CD4-positive, alpha-beta T cell treated with Interferon alpha-2 for 1 hour (primary cell): ENCODE measurements at places on chromosomes 4 and X.

DNA sequence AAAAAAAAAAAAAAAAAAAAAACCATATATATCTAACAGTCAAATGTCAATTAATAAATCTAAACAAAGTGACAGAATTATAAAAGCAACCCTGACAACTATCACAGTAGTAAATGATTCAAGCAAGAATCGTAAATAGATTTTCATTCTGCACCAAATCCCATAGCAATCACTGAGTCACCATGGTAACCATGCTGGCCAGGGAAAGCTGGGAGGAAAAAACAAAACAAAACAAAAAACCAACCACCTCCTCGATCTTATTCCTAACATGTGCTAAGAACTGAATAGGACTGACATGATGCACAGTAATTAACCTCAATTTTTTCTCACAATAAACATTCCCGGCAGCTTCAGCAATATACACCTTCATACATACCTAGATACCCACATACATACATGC, 30.6 kb upstream of the RAB40A start:
- no peak for DNase-seq

- no peak for DNase-seq
These were observed 35.5 kb downstream of the NCAPG start for GRCh38 chr4:17846266-17846665.

GRCh38 chr4:7649741-7650531, 215.2 kb upstream of the PSAPL1 start:
- DNase-seq = peak; percentile 65

GRCh38 chrX:23333842-23334520, 668 bp upstream of the PTCHD1 start:
- DNase-seq = no peak

DNA sequence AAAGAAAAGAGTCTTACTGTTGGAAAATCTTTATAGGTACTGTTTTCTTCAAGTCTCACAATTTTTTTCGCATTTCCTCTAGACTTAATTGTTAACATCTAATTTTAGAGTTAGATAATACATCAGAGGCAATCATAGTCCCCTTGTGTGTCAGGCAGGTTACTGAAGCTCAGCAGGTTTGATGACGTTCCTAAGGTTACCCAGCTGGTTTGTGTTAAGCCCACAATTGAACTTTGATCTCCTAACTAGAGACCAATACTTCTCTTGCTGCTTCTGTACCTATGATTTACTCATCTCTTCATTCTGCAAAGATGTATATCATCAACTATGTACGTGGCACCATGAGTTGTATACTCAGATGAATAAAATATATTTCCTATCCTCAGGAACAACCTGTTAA, 131.6 kb upstream of the STIM2 start:
- no peak for DNase-seq

DNA sequence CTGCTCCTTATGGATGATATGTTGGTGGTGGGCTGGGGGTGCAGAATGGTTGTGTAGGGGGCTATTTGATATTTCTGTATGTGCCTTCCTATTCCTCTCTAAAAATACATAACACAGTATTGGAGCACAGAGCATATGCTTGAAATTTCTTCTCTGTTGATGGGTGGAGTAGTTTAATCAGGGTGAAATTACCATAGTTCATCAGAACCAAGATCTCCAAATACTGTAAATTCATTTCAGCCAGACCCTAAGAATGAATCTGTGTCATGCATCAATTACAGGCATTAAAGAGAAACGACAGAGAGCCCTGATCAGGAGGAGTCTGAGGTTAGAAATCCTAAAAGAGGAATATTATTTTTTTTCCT, 25.1 kb upstream of the CCDC149 start:
- no peak for DNase-seq

DNA sequence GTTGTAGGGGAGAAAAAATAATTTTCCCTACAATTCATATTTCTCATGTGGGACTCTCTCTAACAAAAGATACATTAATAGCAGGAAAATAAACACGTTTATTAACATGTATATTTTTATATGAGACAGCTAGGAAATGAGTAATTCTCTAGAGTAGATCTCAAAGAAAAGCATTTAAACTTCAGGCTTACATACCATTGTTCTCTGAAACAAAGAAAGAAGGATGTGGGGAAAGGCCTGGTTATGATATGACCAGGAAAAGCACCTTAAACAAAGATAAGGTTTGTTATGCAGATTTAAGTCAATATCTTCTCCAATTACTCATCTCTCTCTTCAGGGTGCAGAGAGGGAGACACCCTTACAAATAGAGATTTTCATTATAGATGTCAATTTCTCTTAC, 131.3 kb downstream of the SLC7A11 start:
- no peak for DNase-seq

DNA sequence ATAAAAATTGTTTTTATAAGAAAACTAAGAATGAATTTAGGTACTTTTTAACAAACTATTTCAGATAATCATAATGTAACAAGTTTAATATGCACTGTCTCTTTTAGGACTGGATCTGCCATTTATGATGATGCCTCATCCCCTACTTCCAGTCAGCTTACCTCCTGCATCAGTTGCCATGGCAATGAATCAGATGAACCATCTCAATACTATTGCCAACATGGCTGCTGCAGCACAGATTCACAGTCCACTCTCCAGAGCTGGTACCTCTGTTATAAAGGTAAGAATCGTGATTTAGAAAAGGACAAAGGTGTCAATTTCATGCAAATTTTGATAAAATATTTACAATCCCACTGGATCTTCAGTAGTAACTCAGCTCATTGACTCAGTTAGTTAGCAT, 566.2 kb downstream of the DACH2 start:
- DNase-seq = no peak

DNA sequence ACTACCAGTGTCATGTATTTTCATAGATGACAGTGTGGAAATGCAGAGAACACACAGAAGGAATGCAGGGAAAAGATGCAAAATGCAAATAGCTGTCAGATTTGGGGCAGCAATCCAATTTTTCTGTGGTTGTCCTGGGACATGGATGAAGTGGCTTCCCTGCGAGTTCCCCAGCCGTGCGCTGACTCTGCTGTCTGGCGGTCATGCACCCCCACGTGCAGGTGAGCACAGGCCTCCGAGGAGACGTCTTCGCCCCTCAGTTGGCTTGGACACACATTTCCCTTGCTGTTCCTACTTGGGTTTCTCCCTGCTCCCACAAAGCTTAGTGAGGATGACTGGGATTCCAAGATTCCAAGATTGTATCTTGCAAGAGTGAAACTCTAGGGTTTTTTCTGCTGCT, 24.4 kb downstream of the BLOC1S4 start:
- no peak for DNase-seq

- no peak for DNase-seq
These were observed 3.5 kb downstream of the SPINK2 start for GRCh38 chr4:56817840-56818491.

DNA sequence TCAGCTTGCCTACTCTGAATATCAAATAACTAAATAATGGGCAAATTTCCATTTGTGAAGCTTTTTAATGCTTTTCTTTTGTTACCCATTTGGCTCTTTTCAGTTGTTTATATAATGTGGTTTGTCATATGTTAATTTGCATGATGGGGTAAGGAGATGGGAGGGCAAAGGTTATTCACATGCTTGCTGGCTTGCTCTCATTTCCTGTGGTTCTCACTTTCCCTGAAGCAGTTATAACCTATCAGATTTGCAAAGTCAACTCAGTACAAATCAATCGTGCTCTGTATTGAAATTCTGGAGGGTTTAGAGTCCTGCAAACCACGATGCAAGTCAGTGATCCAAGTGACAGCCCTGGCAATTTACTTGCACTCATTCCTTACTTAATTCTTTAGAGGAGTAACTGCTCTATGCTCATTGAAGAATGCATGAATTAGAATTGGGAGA, 711.2 kb downstream of the ADGRL3 start:
- DNase-seq = no peak

- no peak for DNase-seq
These were observed 165.5 kb downstream of the HS3ST1 start for GRCh38 chr4:11263208-11263607.

DNA sequence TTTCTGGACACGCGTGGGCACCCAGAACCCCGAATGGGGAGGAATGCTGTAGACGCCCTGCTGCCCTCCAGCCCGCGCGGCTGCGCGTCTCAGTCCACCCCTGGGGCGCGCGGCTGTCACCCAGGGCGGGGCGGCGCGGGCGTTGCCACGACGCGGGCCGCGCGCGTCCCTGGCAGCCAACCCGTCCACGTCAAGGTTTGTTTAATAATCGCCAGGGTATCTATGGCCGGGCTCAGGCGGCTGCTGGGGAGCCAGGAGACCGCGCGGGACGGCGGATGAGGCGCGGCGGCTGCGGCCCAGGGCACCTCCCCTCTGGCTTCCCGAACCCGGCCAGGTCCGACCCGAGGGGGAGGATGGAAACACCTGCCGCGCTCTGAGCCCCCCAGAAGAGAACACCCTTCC, at the start of gene SPATA18:
Gene SPATA18 (plus strand): TSS at position 92 of the 402 bp plus-strand sequence. CDS start 401 bp downstream, outside the sequence.
- DNase-seq = no peak

DNA sequence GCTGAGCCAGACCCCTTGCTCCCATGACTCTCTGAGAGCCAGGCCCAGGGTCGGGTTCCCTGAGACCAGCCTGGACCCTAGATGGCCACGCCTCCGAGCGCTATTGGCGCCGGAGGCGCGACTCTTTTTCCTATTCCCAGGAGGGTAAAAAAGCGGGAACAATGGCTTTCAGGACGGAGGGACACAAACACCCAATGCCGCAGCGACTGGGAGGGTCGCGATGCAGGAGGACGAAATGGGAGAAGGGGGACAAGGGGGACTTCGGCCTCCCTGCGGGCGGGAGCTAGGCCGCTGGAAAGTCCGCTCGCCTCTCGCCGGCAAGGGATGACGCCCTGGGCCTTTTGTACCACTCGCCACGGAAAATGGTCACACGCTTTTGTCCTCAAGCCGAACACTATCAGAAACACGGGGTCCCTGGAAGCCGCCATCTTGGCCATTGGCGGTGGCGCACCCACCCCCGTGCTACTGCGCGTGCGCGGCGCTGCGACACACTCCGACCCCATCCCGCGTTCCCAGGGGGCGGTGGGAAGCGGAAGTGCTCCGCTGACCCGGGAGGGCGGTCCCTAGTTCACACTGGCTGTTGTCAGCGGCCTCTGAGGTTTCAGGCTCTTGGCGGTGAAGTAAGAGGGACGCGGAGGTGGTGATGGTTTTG, 98.4 kb downstream of the ZNF674 start:
- peak; percentile 89 for DNase-seq

DNA sequence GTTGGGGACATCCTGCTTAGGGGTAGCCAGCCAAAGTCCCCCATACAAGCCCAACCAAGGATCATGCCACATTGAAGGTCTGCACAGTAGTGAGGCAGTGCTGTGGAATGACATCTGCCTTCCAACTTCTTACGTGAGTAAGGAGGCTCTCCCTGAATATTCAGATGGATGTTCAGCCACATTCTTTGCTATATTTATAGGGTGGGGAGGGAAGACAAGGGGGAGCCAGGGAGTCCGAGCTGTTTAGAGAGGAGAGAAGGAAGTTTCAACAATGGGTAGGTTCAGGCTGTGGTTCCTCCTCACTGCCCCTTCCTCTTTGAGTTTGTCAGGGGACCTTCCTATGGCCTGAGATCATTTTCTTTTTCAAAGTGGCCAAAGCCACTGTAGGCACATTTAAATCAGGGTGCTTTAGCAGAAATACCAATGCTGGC, 29.8 kb downstream of the MSN start:
- DNase-seq = no peak

DNA sequence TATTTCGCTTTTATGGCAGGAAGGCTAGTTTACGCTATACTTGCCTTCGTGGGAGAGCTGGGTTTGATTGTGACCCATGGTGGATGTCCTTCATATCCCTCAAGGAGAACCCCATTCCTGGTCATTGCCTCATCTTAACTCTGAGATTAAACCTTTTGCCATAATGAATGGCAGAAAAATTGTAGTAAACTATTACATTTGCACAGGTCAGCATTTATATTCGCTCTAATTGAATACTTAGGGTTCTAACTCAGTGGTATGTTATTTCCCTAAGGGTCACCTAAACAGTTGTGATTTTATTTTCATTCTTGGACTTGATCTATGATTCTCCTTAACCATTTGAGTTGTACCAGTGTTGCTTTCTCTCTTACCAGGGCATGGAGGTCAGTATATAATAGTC, 13.4 kb downstream of the PDK3 start:
- DNase-seq = no peak

DNA sequence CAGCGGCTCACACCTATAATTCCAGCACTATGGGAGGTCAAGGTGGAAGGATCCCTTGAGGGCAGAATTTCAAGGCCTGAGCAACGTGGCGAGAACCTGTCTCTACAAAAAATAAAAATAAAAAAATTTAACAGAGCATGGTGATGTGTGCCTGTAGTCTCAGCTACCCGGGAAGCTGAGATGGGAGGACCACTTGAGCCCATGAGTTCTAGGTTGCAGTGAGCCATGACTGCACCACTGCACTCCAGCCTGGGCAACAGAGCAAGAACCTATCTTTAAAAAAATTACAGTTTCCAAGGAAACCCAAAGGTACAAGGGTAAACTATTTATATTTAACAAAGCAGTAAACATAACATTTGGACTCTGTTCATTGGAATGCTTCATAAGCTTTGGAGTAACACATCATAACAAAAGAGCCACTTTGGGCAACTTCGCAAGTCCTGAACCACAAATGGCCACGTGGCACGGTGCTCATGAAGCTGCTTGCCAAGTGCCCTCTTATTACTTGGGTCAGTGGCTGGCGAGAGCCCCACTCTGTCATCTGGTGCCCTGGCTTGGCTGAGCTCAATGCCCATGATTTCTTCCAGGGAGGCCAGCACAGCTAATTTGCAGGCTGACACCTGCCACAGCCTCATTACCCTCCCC, 165.6 kb downstream of the SH3KBP1 start:
- DNase-seq = no peak

GRCh38 chrX:108114541-108114940, 23.0 kb downstream of the ATG4A start:
- DNase-seq = no peak

GRCh38 chr4:56570041-56570440, 64.5 kb downstream of the ARL9 start:
- DNase-seq = no peak

DNA sequence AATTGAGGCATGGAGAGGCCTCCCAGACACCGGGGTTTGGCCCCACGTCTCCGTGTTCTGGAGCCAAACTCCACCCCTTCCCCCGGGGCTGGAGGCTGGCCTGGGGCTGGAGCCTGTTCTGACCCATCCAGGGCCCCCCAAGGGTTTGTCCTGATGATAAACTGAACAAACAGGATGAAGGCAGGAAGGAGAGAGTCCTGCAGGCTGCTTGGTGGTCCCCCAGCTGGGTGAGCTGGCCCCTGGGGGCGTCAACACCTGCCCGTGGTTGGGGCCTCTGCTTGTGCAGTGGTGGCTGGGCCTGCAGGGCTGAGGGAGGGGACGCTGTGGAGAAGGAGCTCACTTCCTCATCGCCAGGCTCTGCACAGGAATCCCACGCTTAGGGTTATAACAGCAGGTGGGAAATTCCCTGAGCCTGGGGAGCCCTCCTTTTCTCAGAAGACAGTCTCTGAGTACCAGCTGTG, 2.3 kb downstream of the SH3TC1 start:
- peak; percentile 61 for DNase-seq

- DNase-seq = no peak
These were observed 82.5 kb downstream of the FAT4 start for GRCh38 chr4:125397226-125397625.

DNA sequence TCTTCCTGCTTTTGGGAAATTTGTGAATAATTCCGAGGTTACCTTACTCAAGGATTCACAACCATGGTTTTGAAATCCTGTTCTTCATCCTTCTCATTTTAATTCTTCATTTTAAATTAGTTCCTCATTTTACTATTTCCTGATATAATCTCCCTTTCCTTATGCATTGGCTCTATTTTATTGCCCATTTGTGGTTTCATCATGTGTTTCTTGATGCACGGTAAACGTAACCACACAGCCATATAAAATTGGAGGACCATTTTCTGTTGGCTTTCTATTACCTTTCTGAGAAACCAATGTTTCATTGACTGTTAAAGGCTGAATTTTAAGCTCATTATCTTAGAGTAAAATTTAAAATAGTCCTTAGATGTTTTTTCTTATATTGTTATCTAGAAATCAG, 100.3 kb upstream of the NDST4 start:
- DNase-seq = no peak
